ENCODE measurements at places on chromosomes 7 and 10. TPM values are rescaled to one million over a fixed set of nuclear protein-coding genes. Genes with fewer than 3 reads are reported as not detected.

FAM24B gene
- 2.2 TPM for total RNA-seq

NHLRC2 gene
- 15.2 TPM for total RNA-seq

AGMO gene
- 5.5 TPM for total RNA-seq

SORCS1 gene
- not detected for total RNA-seq

Data from smooth muscle cell of the pulmonary artery (primary cell).